ENCODE measurements at places on chromosomes 5 and 9.
A peak's percentile ranks its signal among the peaks of the same experiment; 100 is the strongest.

GRCh38 chr5:56166671-56167385, 66.3 kb downstream of the ANKRD55 start:
- no peak for DNase-seq

DNA sequence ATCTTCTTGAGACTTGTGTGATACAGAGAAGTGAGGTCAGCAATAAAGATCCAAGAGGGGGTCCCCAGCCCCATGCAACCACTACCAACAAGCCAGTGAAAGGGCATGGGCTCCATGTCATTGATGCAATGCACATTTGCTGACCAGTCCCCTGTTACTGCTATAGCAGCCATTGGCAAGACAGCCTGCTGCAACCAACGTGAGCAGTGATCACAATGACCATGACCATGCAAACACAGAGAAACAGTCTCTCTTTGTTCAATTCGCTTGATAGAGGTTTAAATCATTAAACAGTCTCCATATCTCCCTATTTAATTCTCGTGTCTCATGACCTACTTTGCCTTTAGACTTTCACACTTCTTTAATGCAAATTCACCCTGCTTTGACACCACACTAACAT, 30.0 kb upstream of the FOXB2 start:
- DNase-seq: no peak

DNA sequence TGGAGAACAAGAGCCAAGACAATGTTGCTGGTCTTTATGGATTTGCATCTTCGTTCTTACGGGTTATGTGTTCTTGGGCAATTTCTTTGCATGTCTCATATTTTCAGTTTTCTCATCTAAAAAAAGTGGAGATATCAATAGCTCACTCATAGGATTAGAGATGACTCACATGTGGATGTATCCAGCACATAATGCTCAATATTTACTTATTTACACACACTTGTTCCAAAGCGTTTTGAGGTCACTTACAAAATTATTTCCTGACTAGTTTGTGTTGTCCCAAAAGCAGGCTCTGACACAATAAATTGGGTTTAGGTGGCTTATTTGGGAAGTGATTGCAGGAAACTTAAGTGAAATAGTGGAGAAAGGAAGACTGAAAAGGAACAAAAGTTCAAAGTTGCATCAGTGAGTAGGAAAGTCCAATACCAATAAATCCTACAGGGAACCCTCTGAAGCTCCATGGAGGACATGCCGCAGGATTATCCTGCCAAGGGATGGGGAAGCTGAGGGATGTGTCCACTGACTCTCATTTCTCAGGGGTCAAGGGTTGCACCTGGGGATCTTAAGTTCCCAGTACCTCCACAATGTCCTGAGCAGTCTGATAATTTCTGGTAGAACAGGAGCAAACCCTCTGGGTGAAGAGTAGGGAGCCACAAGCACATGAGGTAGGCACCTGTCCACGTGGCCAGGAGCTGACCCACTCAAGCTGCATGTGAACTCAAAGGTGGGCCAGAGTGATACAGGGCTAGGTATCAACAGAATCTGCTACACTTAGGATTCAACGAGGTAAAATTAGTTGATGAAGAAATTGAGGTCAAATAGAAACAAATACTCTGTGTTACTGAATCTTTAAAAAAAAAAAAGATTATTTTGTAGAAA, 37.4 kb upstream of the SLC44A1 start:
- DNase-seq: no peak

GRCh38 chr5:26737348-26738265, 300.8 kb downstream of the CDH9 start:
- DNase-seq: no peak

DNA sequence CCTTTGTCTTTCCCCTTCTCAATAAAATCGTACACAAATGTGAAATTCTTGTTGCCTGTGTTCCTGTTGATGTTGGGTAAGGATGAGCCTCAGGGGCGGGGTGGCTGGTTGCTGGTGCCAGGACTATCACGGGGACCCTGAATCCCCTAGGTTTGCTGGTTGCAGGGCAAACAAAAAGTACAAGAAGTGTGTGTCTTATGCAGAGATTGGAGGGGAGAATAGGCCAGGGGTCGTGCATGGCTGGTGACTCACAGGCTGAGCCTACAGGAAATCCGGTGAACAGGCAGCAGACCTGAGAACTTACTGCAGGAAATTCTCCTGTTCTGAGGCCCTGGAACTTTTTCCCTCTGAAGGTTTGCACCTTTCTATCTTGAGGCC, 5.5 kb downstream of the ANXA2R start:
- no peak for DNase-seq

GRCh38 chr5:4319478-4320128, 724.0 kb downstream of the IRX1 start:
- no peak for DNase-seq

DNA sequence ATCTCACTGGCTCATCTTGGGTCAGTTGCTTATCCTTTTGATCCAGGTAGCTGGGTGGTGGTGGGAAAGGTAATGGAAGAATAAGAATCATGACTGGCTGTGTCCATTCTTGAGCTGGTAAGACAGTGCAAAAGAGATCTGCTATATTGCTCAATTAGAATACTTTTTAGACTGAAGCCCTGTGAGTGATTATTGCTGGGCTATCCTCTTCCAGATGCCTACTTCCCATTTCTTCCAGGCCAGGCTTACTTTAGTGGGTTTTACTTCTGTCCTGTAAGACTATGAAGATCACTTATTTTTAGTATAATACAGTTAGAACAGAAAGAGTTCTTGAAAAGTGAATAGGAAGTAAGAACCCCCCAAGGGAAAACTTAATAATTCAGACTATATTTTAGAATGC, 7.2 kb downstream of the MARCHF6 start:
- DNase-seq: no peak

DNA sequence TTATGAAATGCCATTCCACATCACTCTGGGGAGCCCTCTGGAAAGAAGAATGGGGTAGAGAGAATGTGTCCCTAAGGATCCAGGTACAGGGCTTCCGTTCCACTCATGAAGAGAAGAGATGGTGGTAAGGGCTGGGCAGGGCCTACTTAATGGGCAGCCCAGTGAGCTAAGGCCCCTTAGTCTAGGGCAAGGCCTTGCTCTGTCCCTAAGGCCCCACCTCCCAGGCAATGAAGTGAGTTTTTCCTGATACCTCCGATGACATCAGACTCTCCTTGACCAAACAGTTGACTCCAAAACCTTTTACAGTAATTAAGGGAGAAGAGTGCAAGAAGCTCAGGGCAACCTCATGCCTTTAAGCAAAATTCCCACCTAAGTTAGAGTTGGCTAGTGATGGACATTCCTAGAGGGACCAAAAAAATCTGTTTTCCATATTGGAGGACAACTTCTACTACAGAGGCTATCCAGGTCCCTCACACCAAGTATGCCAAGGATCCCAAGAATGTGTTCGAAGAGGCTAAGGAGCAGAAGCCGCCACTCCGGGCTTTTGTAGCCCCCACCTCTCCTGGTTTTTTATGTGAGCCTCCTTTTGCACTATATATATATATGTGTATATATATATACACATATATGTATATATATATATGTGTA, 5.9 kb downstream of the KLF9 start:
- DNase-seq: no peak

DNA sequence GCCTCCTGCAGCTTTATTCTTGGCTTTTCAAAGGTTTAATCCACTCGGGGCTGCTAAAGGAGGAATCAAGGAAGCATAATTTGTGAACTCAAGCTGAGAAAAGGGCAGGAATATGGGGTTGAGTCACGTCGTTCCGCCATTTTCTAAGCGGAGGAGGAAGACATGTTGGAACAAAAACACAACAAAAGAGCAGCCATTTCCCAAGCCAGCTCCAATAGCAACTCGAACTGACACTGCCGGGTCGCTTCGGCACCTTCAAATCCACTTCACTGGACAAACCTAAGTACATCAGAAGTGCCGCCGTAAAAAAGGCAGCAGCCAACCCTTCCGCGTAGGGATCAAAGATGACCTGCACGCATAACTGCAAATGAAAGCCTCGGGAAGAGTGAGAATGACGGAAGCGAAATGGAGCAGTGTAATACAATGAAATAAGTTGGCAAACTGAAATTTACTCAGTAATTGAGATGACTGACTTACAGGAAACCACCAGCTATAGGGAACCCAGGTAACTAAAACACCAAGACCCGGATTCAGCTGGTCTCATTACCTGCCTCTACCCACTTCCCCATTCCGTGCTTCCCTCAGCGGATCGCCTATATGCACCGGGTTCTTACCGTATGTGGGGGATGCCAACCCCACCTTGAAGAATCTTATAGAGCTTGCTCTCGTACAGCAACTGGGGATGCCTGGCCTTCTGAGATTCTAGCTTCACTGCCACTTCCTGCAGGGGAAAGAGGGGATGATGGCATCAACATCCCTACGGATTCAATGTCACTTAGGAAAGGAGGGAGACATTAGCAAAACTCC, 1.6 kb downstream of the CSNK1A1 start:
- DNase-seq: peak; percentile 50

- DNase-seq: peak; percentile 40
Measured at GRCh38 chr9:124551472-124552272, 44.5 kb upstream of the NR5A1 start.

DNA sequence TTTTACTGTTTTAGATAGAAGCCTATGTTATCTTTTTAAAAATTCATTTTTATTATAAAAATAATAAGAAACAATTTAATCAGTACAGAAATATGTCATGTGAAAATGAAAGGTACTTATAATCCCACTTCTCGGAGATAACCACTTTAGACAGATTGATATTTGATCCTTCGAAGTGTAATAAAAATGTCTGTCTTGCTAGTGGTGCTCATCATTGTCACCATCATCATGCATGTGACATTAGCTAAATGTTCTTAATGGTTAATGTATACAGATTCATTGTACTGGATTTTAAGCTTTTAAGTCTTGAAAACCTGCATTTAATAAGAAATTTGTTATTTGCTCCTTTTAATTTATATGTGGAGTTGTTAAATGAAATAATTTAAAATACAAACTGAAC, 30.1 kb upstream of the FAM120AOS start:
- no peak for DNase-seq

DNA sequence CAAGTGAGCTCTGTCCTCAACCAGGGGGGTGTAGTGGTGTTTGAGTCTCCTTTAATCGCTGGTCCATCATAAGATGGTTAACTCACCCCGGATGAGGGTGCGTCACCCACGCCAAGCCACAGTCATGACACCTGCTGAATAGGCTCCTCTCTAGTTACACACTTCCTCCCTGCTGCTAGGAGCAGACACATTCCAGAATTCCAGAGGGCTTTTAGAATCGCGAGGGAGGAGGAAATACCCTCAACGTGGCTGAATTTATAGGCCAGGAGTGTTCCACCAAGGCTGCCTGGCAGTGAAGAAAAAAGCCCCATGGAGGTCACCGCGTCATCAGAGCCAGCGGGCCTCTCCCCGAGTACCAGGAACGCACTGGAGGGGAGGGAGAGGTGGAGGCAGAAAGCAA, 5.1 kb downstream of the GLRX start:
- no peak for DNase-seq

DNA sequence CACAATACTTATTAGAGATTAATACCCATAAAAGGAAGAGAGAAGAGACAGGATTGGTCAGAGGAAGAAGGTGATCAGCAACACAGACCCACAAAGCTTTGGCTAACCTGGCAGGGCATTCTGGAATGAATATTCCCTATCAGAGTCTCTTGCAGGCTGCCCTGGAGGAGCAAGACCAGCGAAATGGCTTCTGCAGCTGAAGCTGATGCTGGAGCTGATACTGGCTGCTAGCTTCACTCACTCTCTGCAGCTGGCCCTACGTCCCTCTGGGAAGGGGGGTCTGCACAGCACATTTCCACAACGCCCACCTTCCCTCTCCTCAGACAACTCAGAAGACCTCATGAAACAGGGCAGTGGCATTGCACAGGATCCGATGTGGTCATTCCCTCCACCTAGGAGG, 169.9 kb upstream of the EFNA5 start:
- no peak for DNase-seq

DNA sequence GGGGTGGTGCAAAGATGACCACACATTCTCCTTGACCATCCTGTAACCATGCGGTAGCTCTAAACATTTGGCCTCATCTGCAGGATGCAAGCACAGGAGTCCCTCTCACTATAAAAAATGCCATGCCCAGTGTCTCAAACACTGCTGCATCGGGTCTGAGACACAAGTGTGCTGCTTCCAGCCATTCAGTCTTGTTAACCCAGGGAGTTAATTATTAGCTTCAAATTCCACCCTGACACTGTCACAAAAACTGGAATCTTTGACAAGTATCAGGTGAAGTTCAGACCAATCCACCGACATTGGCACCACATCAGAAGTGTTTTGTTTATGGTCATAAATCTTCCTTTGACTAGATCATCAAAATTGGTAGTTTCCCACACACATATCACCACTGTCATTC, 119.1 kb upstream of the RASEF start:
- no peak for DNase-seq

DNA sequence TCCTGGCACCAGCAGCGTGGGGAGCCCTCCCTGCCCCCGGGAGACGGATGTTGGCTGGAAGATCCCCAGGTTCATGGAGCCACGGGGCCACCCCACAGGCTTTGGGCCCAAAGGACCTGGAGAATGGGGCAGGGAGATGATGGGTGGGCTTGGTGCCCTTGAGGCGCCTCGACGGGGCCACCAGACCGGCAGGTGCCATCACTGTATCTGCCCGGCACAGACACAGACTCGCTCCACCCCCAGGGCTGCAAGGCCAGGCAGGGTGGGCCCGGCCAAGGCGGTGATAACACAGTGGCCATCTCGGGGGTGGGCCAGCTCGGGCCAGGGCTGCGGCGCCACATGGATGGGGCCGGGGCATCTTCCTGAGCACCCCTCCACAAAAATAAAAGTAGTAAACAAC, 35.0 kb upstream of the EGFL7 start:
- no peak for DNase-seq

DNA sequence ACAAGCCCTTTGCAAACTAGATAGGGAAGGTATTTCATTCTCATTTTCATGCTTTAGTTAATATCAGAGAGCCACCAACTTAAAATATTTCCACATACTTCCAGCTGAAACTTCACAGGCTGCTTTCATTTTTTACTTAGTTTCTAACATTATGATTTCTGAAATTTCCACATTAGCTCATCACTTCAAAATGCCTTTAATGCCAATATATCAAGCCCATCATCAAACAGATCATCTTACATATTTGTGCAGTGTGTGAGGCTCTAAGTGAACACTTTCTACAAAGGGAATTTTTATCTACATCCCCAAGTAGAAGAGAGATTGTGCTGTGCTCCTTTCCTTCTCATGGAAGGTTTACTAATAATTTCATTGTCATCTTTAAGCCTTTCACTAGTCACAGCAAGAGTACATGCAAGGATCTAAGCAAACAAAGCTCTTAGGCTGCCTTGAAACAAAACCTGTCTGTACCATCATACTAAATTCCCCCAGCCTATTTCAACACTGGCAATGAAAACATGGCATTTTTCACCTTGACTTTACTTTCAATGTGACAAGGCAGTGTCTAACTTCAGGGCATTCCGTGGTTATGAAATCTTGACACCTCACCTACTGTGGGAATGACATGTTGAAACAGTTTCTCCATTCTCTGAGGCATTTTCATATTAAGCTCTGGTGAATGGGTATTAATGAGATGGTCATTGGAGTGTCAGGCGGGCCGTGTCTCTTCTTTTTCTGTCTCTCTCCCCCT, 45.4 kb downstream of the PPP2R2B start:
- DNase-seq: no peak

All from NCI-H2171 treated with DMSO at 0.1 percent for 48 hours (cell line).